Stimulated activated CD8-positive, alpha-beta memory T cell treated with anti-CD3 and anti-CD28 coated beads, Interleukin-7, amount 100 ng/mL, for 24 hours (primary cell): ENCODE measurements at places on chromosomes 12 and 14.

DNA sequence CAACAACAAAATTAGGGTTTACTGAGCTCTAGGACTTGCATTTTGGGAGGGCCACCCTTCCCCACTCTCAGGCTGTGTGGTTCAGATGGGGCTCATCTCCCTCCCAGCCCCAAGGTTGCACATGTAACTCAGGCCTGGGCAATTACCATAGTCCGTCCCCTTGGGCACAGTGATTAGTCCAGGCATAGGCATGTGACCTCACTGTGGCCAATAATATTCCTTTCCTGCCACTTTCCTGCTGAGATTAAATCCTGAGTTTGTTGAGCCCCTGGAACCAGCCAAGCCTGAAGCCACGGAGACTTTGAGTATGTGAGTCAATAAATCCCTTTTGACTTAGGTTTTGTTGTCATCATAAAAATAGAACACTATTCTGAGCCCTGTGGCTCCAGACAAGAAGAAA lies 113.0 kb downstream of the AACS start:
- no peak for DNase-seq

- no peak for DNase-seq
Observed at GRCh38 chr14:64698903-64699302, 5.3 kb upstream of the PLEKHG3 start.

DNA sequence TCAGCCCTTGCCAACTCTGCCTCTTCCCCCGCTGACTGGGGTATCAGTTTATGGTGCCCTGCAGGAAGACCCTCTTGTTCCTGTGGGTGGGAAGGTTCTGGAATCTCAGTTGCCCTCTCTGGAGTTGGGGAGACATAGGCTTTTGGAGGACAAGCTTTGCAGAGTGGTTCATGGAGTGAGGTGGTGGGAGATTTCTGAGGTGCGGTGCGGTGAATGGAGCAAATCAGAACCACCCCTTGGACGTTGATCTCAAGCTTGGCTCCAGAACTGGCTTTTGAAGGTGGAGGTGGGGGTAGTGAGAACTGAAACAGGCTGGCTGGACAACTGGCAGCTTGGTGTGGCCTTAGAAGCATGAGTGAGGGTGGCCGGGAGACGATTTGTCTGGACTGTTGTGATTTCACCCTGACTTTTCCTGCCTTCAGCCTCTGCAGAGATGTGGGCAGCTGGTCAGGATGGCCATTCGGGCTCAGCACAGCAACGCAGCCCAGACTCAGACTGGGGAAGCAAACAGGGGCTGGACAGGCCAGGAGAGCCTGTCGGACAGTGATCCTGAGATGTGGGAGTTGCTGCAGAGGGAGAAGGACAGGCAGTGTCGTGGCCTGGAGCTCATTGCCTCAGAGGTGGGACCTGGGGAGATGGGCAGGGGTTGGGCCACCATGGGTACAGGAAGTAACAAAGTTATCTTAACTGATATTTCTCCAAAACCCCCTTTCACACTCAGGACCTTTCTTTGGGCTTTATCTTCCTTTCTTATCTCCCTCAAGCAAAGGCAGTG lies 1.1 kb downstream of the SHMT2 start:
- DNase-seq = no peak

DNA sequence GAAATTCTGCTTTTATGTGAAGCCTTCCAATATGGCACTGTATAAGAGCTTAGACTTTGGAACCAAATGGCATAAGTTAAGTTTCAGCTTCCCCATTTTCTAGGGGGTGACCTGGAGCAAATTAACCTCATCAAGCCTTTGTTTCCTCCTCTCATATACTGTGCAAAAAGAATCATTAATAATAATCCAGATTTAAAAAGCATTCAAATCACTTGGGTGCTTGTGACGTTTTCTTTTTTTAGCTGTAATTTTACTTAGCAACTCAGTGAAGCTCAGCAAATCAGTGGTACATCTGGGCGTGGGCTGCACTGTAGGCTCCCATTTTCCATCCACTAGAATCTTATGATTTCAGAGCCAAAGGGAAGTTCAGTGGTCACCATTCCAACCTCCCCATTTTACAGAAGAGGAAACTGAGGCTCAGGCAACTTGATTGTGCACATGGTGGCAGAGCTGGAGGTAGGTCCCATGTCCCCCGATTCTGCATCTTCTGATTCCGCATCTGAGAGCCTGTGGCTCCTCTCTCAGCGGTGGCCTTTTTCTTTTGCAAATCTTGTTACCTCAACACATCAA lies 131.2 kb downstream of the SNAPC1 start:
- no peak for DNase-seq

- no peak for DNase-seq
Observed at GRCh38 chr12:51974646-51975045, 23.1 kb downstream of the ACVR1B start.

DNA sequence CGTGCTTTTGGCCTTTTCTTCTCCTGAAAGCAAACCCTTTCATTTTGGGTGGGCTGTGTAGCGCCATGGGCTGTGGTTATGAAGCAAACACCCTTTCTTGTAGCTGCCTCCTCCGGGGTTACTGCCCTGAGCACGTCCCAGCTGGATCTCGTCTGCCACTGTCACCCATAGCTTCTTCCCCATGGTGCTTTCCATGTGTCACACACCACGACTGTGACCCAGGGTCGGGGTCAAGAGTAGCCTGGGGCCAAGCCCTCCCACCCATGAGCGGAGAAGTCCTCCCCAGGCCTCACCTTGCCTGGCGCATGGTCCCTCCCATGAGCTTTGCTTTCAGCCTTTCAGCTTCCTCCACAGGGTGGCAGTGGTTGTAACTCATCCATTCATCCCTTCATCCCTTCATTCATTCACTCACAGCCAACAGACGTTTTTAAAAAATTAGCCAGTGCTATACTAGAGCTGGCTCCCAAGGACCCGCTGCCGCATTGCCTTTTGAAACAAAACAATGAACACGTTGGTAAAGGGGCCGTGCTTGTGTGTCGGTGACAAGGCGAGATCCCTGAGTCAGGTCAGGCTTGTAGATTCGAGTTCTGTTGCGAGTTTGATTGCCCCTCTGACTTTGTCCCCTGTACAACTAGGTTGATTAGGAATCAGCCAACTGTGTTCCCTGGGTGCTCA lies 29.5 kb downstream of the MEG3 start:
- no peak for DNase-seq

DNA sequence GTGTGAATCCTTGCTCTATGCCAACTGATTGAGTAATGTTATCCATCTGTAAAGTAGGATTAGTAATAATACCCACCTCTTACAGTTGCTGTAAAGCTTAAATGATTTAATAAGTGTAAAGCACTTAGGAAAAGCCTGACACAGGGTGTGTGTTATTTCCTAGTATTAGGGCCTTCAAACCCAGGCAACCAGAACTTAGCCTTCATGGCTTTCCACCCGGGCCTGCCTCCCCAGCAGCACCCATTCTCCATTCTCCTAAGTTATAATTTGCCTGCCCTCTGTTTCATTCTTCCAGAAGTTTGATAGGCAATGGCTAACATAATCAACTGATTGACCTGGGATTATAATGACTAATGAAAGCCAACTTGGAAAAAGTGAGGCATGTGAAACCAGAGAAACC lies 20.4 kb upstream of the PDZRN4 start:
- no peak for DNase-seq

- no peak for DNase-seq
Observed at GRCh38 chr12:118307069-118307954, 65.4 kb downstream of the TAOK3 start.

GRCh38 chr12:105843561-105843960 lies 295.2 kb downstream of the NUAK1 start:
- DNase-seq = no peak

DNA sequence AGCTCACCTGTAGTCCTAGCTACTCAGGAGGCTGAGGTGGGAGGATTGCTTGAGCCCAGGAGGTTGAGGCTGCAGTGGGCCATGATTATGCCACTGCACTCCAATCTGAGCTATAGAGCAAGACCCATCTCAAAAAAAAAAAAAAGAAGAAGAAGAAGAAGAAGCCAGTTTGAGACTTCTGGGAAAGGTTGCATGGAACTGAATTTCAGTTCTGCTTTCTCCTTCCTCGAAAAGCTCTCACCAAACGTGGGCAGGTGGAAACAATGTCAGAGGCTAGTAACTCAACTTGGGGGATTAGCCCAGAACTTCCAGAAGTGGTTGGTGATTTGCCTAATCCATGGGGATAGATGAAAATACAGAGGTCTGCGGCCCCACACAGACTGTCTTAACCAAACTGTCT lies 18.7 kb downstream of the FLVCR2 start:
- DNase-seq = no peak

- DNase-seq = no peak
Observed at GRCh38 chr14:53226553-53226952, 73.4 kb upstream of the DDHD1 start.

- no peak for DNase-seq
Observed at GRCh38 chr14:20458031-20458789, 3.0 kb downstream of the PIP4P1 start.

DNA sequence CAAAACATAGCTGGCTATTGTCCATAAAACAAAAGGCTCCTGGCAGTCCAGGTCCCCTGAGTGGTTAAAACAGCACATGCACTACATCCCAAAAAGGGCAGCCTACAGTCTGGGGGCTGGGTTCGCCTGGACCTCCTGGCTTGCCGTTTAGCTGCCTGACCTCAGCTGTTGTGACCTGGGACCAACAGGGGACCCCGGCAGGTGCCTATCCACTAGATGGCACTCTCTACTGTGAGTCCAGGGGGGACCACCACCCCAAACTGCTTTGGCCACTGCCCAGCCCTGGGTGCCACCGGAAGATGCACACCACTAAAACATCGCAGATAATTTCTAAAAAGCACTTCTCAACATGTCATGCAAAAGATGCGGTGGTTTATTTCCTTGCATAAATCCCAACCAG lies 2.9 kb upstream of the RTL1 start:
- DNase-seq = no peak
